ENCODE measurements at places on chromosomes 6 and 20.

DNA sequence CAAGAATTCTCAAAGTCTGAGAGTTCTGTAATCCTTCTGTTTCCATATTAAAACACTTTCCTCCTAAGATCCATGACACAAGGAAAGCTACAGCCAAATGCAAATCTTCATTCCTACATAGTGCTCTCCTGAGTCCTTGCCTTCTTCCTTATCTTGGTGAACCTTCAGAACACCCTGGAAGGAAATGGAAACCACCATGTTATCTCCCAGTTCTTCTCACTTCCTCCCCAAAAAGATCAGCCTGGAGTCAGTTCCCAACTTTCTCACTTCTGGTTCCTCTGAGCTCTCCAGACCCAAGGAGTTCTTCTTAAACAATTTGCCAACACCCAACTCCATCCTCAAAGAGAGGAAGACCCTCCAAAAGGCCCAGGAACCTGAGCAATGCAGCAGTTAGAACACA, 193.3 kb upstream of the CCN2 start:
- H3K27me3 ChIP-seq: no peaks in the 10 kb centered on the region
- no peak overlapping the region for H3K27ac ChIP-seq
- no peak for DNase-seq
- no peak overlapping the region for H3K4me3 ChIP-seq
- H3K36me3 ChIP-seq: no peaks in the 10 kb centered on the region

GRCh38 chr20:13891575-13891974, 98.8 kb downstream of the SEL1L2 start:
- peaks cover 2% of the 10 kb centered on the region for H3K27me3 ChIP-seq
- H3K4me3 ChIP-seq: no peak overlapping the region
- no peak for DNase-seq
- no peak overlapping the region for H3K27ac ChIP-seq

DNA sequence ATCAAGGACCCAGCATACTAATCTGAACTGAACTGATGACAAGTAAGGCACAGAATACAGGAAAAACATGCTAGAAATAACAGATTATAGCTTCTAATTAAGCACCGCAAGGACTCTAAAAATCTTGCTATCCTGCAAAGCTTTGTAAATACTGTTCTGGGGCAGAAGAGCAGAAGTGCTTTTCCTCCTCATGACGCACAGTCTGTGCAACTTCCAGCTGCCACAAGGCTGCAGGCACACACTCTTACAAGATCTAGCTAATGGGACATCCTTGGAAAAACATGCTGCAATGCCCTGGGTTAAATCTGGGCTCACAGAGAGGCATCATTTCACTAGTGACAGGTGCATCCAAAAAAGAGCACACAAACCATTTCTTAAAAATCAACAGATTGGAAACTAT, 188.6 kb downstream of the GJA10 start:
- H3K4me1 ChIP-seq: peaks cover 93% of the 10 kb centered on the region
- peak overlapping the region; percentile 15 for H3K4me3 ChIP-seq
- H3K27ac ChIP-seq: peak overlapping the region; percentile 16
- no peak for DNase-seq

- no peak for DNase-seq
- no peaks in the 10 kb centered on the region for H3K36me3 ChIP-seq
- H3K4me3 ChIP-seq: no peak overlapping the region
- no peak overlapping the region for H3K27ac ChIP-seq
- H3K4me1 ChIP-seq: no peaks in the 10 kb centered on the region
These were observed 70.5 kb upstream of the PRL start for GRCh38 chr6:22367346-22367745.

DNA sequence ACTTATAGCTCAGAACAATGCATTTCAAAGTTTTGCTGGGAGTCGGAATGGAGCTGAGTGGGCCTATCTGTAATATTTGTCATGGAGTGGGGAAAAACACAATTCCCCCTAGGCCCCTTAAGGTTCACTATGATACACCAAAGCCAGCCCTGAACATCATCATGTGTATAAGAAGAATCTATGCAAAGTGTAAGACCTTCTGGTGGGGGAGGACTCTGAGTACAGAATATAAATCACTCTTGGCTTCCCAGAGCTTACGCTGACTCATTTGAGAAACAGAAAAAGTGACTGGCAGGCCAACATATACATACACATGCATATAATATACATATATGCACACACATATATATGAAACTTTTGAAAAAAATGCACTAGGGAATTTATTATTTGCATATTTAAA, 54.1 kb upstream of the UBR2 start:
- no peak overlapping the region for H3K27ac ChIP-seq
- H3K4me3 ChIP-seq: no peak overlapping the region
- H3K4me1 ChIP-seq: peaks cover 14% of the 10 kb centered on the region
- DNase-seq: no peak
- peaks cover 1% of the 10 kb centered on the region for H3K36me3 ChIP-seq

GRCh38 chr6:15493437-15494168, 169.2 kb downstream of the DTNBP1 start:
- peaks cover 1% of the 10 kb centered on the region for H3K27me3 ChIP-seq
- no peak for DNase-seq
- H3K36me3 ChIP-seq: peaks cover 35% of the 10 kb centered on the region
- no peak overlapping the region for H3K4me3 ChIP-seq
- H3K4me1 ChIP-seq: peaks cover 31% of the 10 kb centered on the region
- H3K27ac ChIP-seq: peak overlapping the region; percentile 79

DNA sequence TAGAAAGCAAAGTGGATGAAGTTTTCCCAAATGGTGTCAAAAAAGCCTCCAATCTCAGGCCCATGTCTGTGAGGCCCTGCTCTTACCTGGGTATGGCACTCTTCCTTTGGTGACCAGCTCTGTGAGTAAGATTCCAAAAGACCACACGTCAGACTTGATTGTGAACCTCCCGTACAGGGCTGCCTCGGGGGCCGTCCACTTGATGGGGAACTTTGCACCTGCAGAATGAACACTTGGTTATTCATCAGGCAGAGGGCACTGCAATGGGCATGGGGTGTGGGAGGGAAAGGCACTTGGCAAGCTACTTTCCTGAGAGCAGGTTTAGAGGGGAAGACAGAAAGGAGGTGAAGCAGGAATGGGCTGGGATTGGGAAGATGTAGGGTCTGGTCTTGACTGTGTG, 68.7 kb upstream of the TRAF3IP2 start:
- peaks cover 6% of the 10 kb centered on the region for H3K4me1 ChIP-seq
- no peak for DNase-seq
- H3K27me3 ChIP-seq: no peaks in the 10 kb centered on the region
- H3K36me3 ChIP-seq: peaks cover 59% of the 10 kb centered on the region

DNA sequence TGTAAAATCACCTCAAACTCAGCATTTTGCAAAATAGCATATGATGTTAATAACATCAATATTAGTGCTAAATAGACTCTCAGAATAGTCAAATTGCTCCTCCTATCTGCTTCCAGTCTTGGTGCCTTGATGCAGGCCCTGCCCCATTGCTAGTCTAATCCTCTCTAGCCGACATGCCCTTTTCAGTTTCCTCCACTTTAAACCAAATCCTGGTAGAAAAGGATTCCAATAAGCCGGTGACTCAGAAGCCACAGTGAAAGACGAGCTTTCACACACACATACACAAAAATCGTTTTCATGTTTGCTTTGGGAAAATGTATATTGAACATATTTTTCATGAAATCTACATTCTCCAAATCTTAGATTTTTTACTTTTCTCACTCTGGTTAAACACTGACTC, 203.1 kb downstream of the LMBRD1 start:
- H3K4me1 ChIP-seq: no peaks in the 10 kb centered on the region
- H3K27ac ChIP-seq: no peak overlapping the region
- H3K4me3 ChIP-seq: no peak overlapping the region
- H3K36me3 ChIP-seq: no peaks in the 10 kb centered on the region
- no peak for DNase-seq

- no peaks in the 10 kb centered on the region for H3K27me3 ChIP-seq
- DNase-seq: no peak
- H3K36me3 ChIP-seq: peaks cover 11% of the 10 kb centered on the region
- no peak overlapping the region for H3K27ac ChIP-seq
- H3K4me1 ChIP-seq: peaks cover 15% of the 10 kb centered on the region
- H3K4me3 ChIP-seq: no peak overlapping the region
These were observed 49.9 kb downstream of the PIGU start for GRCh38 chr20:34626992-34627391.

- H3K4me1 ChIP-seq: no peaks in the 10 kb centered on the region
- H3K27me3 ChIP-seq: peaks cover 9% of the 10 kb centered on the region
- H3K4me3 ChIP-seq: no peak overlapping the region
- no peak for DNase-seq
- no peak overlapping the region for H3K27ac ChIP-seq
These were observed 183.8 kb upstream of the TCF21 start for GRCh38 chr6:133705066-133705465.

- DNase-seq: no peak
- no peak overlapping the region for H3K27ac ChIP-seq
- no peaks in the 10 kb centered on the region for H3K4me1 ChIP-seq
- H3K36me3 ChIP-seq: no peaks in the 10 kb centered on the region
- peaks cover 21% of the 10 kb centered on the region for H3K27me3 ChIP-seq
These were observed 10.2 kb upstream of the TMEM170B start for GRCh38 chr6:11527274-11527870.

DNA sequence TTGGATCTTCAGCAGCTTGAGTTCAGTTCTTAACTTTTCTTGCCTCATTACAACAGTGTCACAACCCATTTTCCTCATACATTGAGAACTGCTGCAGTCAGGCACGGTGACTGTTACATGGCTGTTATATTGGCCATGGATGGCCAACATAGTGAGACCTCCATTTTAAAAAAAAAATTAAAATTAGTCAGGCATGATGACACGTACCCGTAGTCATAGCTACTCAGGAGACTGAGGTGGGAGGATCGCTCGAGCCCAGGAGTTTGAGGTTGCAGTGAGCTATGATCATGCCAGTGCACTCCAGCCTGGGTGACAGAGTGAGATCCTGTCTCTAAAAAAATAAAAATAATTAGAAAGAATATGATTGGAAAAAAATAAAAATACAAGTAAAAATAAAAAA, 9.9 kb upstream of the MMP24 start:
- no peaks in the 10 kb centered on the region for H3K4me1 ChIP-seq
- H3K36me3 ChIP-seq: peaks cover 3% of the 10 kb centered on the region
- H3K27ac ChIP-seq: no peak overlapping the region
- no peak overlapping the region for H3K4me3 ChIP-seq
- peaks cover 5% of the 10 kb centered on the region for H3K27me3 ChIP-seq

DNA sequence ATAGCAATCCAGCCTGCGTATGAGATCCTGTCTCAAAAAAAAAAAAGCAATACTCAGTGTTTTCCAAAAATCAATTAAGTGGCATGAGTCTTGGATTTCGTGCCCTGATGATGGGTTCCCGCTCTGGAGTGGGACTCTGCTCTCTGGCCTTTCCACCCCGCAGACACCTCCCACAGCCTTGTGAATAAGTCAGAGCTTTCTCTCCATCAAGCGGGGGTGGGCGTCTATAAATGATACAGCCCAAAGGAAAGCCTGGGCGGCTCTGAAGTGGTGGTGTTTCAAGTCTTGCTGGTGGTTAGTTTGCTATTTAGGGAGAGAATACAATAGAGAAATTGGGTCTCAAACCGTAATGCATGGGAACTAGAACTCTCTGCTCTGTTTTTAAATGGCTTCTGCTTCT, 52.5 kb upstream of the TAGAP start:
- peaks cover 86% of the 10 kb centered on the region for H3K4me1 ChIP-seq
- DNase-seq: no peak
- H3K27me3 ChIP-seq: no peaks in the 10 kb centered on the region
- no peaks in the 10 kb centered on the region for H3K36me3 ChIP-seq

DNA sequence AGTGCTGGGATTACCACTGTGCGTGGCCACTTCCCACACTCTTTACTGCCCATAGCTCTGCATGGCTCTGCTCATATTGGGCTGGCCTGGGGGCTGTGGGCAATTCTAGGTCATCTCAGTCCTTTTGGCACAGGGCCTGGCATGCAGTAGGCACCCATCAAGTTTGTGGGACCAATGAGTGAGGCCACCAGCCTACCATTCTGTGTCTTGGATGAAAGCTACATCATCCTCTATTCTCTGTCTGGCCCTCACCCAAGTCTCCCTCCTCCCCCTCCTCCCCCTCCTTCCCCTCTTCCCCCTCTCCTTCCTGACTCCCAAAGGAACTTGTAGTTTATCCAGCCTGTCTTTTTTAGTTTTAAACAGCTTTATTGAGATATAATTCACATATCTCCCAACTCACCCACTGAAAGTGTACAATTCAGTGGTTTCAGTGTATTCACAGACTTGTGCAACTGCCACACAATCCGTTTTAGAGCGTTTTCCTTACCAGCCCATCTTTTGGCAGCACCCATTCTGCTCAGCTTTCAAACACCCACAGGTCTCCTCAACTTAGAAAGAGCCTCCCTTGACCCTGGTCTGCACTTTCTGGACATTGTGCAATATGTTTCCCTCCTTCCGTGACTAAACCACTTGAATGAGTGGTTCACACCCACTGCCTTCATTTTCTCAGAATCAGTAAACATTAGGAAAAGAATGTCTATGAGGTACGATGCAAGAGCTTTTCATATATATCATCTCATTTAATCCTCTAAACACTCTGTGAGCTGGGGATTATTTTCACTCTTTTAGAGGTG, 21.5 kb upstream of the MRPS18A start:
- peak overlapping the region; percentile 50 for H3K27ac ChIP-seq
- H3K36me3 ChIP-seq: no peaks in the 10 kb centered on the region
- no peak overlapping the region for H3K4me3 ChIP-seq
- peaks cover 30% of the 10 kb centered on the region for H3K4me1 ChIP-seq
- peaks cover 16% of the 10 kb centered on the region for H3K27me3 ChIP-seq

- no peaks in the 10 kb centered on the region for H3K27me3 ChIP-seq
- peak overlapping the region; percentile 97 for H3K4me3 ChIP-seq
- DNase-seq: peak; percentile 67
These were observed 651 bp upstream of the TAPBP start for GRCh38 chr6:33314515-33314942.

GRCh38 chr6:139308286-139308916, 16.6 kb upstream of the TXLNB start:
- DNase-seq: no peak
- no peak overlapping the region for H3K4me3 ChIP-seq
- peaks cover 4% of the 10 kb centered on the region for H3K36me3 ChIP-seq
- peak overlapping the region; percentile 78 for H3K27ac ChIP-seq

DNA sequence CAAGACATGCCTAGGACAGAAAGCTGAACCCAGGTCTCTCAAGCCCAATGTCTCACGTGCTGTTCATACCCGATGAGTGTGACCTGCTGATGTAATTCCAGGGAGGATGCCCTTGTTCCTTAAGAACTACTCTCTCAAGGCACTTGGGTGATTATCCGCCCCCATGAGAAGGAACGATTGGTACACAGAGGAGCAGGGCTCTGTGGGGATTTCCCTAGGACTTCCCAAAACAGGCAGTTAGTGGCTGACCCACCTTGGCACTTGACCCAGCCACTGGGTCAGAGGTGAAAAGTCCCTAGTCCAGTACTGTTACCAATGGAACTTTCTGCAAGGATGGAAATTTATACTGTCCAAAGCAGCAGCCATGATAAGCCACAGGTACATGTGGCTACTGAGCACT, 9.2 kb upstream of the BPIFB6 start:
- DNase-seq: no peak
- peaks cover 3% of the 10 kb centered on the region for H3K27me3 ChIP-seq
- H3K36me3 ChIP-seq: no peaks in the 10 kb centered on the region
- H3K27ac ChIP-seq: no peak overlapping the region
- no peak overlapping the region for H3K4me3 ChIP-seq

GRCh38 chr20:13525225-13525940, 113.3 kb downstream of the TASP1 start:
- H3K4me3 ChIP-seq: no peak overlapping the region
- no peak overlapping the region for H3K27ac ChIP-seq
- H3K36me3 ChIP-seq: peaks cover 22% of the 10 kb centered on the region
- H3K4me1 ChIP-seq: no peaks in the 10 kb centered on the region
